ENCODE measurements at places on chromosomes 4 and X.

- DNase-seq: no peak
Measured at GRCh38 chr4:158667651-158668198, 4.0 kb downstream of the C4orf46 start.

- no peak for DNase-seq
Measured at GRCh38 chr4:22246847-22247246, 269.0 kb downstream of the ADGRA3 start.

DNA sequence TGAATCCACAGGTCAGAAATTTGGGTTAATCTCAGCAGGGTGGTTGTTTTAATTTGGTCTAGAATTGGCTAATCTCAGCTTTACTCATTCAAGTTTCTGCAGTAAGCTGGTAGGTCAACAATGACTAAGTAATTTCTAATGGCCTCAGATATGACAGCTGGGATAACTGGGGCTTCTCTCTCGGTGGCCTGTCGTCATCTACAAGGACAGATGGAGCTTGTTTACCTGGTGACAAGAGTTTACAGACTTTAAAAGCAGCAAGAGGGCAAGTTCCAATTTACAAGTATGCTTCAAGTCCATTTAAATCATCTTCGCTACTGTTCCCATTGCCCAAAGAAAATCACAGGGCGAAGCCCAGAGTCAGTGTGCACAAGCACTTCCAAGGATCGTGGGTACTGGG lies 453.9 kb downstream of the PDHA2 start:
- no peak for DNase-seq

DNA sequence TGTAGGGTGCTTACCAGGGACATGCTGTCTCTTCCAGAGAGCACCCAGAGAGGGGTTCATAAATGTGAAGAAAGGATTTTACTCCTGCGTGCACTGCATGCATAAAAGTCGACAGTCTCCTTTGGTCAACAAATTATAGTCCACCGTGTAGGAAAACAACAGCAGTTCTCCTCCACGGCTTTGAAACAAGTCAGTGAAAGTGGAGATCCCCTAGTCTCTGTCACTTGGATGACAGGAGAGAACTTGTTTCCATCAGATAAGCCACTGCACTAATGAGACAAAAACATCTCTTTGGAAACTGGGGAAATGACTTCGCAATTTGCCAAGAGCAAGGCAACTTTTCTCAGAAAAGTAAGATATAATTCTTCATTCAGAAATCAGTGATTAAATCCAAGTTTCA lies 9.7 kb downstream of the UNC5C start:
- no peak for DNase-seq

- no peak for DNase-seq
Measured at GRCh38 chrX:10157032-10157341, 212 bp downstream of the CLCN4 start.

GRCh38 chr4:6308899-6309643 lies 39.4 kb downstream of the WFS1 start:
- DNase-seq: peak; percentile 66

- DNase-seq: no peak
Measured at GRCh38 chr4:184382189-184382846, 92.0 kb downstream of the IRF2 start.

DNA sequence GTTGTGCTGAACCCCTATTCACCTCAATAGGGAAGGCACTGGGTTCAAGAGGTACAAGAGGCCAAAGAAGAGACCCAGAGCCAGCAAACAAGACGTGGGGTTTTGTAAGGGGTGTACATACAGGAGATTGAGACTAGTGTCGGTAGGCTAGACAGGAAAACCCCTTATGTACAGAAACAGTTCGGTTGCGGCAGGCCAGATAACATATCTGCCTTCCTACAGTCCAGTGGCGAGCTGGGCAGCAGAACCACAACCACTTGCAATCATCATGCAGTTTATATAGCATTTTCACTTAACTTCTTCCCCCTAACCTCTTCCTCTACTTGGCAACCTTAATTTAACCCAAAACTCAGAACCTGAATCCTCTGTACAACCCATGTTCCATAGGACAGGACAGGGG lies 422.2 kb downstream of the PDHA2 start:
- DNase-seq: no peak

DNA sequence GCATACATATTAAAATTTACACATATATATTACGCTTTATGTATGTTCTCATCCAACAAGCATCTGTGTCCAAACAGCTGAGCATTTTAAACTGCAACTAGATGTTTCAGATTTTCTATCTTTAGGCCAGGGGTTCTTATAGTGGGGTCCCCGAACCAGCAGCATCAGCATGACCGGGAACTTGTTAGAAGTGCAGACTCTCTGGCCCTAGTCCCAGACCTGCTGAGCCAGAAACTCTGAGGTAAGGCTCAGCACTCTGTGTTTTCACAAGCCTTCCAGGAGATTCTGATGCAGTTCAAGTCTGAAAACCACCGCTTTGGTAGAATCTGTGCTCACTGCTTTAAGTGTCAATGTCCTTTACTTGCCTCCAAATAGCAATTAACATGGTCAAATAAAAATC lies 266.2 kb upstream of the CASK start:
- DNase-seq: peak; percentile 58

DNA sequence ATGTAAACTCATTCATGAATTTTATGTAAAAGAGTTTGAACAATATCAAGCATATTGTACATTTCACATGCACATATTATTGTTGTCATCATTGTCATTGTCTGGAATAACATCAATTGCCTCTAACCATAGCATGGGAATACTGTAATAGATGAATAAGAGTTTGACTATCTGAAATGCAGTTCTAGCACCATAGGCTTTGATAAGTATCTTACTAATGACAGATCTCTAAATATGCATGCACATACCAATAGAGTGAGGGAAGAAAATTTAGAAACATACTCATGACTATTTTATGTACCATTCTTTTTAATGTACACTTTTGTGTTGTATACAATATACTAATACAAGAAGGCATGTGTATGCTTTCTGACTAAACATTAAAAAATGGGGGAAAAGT lies 161.6 kb upstream of the SPRY1 start:
- no peak for DNase-seq
